ENCODE measurements at places on chromosomes 1 and 21.

- no peak for DNase-seq
Observed at GRCh38 chr21:18274370-18274769, 29.7 kb downstream of the CHODL start.

DNA sequence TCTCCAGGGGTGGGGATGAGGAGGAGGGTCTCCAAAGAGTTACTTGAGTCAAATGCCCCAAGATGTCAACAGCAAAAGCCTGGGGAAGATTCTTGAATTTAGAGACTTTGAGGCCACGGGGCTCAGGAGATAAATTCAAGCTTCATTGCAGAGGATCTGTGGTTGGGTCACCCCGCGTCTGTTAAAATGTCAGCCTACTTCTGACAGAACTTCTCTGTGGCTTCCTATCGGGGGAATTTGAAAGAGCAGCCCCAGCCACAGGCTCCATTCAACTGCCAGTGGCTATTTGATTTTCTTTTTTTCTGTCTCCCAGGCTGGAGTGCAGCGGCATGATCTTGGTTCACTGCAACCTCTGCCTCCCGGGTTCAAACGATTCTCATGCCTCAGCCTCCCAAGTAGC lies 62.5 kb upstream of the EFHD2 start:
- peak; percentile 26 for DNase-seq

- no peak for DNase-seq
Observed at GRCh38 chr1:85135392-85135798, 65.4 kb downstream of the SYDE2 start.

GRCh38 chr1:203402629-203403337 lies 51.9 kb upstream of the FMOD start:
- DNase-seq = no peak

DNA sequence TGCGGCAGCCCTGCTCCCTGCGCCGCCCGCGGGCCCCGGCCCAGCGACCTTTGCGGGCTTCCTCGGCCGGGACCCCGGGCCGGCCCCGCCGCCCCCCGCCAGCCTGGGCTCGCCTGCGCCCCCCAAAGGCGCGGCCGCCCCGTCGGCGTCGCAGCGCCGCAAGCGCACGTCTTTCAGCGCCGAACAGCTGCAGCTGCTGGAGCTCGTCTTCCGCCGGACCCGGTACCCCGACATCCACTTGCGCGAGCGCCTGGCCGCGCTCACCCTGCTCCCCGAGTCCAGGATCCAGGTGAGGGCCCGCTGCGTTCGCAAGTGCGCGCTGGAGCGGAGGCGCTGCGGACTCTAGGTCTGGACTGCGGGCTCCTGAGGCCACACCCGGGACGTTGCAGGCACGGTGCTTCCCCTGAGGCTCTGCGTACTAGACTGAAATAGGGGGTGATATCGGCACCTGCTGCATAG lies 351 bp downstream of the MIXL1 start:
- DNase-seq = peak; percentile 35

DNA sequence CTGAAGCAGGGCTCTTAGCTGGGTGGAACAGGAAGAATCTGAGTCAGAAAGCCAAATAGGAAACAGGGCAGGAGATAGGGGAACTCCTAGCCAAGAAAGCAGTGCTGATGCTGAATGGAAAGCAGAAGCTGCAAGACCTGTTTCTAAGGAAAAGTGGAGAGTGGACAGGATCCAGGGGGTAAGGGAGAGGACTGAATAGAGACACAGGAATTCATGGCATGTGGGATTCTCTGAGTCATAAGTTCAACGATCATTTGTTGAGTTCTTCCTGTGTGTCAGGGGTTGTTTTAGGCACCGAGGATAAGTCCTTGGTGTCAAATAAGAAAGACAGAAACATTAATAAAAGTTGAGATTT lies 153.8 kb upstream of the FGGY start:
- DNase-seq = no peak

- DNase-seq = no peak
Observed at GRCh38 chr1:46645815-46646214, 22.3 kb downstream of the ATPAF1 start.

GRCh38 chr1:187648091-187648490 lies 819.3 kb downstream of the PLA2G4A start:
- no peak for DNase-seq

- DNase-seq = no peak
Observed at GRCh38 chr1:180230416-180230790, 339 bp downstream of the LHX4 start.

DNA sequence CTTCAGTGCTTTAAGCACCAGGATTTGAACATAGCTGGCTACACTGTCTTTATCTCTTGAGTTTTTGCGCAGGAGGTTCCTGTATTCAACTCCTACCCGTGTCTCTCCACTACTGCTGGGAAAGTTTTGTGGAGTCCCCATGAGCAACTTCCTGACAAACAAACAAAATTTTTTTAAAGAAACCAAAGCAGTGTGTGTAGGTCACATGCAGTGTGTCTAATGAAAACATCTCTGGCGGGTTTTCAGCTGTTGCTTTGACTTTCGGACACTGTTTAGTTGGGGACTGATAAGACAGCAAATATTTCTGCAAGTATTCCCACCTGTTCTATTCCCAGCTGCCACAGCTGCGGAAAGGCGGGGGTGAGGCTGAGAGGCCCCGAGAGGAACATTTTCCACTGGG lies 2.0 kb downstream of the PSEN2 start:
- DNase-seq = no peak

DNA sequence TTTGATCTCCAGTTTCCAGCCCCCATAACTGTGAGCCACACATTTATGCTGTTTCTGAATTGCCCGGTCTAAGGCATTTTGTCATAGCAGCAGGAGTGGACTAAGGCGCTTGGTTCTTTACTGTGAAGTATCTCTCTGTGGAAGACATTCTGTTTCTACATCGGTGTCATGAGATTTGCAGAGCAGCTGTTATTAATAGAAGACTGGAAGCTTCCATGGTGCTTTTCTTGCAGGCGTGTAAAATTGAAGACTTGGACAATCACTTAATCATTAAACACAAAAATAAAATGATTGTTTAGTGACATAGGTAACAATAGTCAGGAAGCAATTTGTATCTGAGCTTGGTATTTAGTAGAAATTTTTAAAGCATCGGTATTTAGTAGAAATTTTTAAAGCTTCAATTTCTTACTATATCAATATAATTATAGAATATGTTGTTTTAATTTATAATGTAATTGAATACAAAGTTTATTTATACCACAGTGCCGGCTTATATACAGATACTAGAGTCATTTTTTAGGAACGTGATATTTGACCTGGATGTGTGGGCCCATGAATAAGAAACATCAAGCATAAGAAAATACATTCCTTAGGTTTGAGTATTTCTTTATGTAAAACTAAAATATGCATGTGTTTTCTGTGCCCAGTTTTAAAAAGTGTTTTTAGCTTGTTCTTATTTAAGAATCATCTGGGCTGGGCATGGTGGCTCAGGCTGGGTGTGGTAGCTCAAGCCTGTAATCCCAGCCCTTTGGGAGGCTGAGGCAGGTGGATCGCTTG lies 60.6 kb upstream of the COL6A1 start:
- DNase-seq = no peak

DNA sequence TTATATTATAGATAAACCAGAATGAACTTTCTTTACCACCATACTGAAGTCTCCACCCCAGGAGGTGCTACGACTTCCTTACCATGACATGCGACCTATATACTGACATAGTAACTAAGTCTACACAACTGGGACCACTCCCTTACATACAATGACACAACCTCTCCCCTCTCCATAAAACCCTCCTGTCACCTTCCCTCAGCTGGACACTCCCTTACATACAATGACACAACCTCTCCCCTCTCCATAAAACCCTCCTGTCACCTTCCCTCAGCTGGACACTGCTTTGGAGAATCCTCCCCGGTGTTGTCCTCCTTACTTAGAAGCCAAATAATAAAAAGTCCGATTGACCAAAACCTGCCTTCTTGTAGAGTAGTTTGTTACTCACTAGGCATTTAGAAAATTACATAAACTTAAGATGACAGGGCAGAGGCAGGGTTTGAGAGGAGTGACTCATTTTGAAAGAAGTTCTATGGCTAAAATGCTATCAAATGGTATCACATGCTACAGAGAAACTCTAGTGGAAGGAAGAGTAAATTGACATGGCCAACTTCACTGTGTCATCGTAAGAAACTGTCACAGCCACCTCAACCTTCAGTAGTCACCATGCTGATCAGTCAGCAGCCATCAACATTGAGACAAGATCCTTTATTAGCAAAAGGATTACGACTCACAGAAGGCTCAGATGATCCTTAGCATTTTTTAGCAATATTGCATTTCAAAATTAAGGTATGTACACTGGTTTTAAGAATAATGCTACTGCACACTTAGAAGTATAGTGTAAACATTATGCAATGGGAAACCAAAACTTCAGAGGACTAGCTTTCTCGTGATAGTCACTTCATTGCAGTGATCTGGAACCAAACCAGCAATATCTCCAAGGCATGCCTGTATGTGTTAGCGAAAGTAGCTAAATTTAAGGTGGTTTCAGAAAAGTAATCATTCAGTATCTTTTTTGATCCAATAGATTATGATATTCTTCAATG lies 56.4 kb downstream of the AHCTF1 start:
- no peak for DNase-seq

- DNase-seq = no peak
Observed at GRCh38 chr1:203454986-203455471, 20.6 kb upstream of the PRELP start.

DNA sequence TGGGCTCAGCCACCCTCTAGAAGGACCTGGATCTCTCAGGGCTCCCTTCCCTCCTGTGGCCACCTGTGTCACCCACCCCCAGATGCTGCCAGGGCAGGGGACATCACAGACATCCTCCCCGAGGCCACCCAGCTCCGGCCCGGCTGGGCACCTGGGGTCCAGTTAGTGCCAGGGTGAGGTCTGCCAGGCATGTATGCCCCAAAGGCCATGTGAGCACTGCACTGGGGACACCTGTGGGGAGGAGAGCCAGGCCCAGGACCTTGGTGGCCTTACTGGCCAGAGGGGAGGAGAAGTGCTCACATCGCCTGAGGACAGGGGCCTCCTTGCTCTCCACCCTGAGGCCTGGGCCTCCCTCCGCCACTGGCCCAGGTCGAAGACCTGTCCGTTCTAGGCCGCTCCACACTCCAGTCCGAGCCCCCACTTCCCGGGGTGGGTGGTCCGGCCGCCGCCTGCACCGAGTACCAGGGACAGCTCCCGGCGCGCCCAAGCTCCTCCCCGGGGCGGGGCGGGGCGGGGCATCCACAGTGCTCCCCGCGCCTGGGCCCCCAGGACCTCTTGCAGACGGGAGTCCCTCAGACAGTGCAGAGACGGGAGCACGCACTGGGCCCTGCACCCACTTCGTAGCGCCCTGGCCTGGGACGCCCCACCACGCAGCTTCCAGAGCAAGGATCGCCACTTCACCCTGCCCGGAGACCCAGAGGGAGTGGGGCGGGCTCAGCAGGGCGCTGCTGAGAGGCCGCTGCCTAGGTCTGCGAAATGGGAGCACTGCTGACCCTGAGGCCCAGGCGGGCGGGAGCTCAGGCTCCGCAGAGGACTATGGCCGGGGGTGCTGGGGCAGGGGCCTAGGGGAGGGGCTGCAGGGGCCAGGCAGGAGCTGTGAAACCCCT lies 34.3 kb upstream of the CCDC27 start:
- peak; percentile 33 for DNase-seq

DNA sequence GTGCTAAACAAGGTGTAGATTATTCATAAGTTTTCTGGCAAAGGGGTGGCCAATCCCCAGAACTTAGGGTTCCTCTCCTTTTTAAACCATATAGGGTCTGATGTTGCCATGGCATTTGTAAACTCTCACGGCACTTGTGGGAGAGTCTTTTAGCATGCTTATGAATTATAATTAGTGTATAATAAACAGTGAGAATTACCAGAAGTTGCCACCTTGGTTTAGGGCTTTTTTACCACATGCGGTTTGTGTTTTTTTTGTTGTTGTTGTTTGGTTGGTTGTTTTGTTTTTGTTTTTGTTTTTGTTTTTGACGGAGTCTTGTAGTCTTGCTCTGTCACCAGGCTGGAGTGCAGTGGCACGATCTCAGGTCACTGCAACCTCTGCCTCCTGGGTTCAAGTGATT lies 8.9 kb upstream of the LAX1 start:
- DNase-seq = no peak

- DNase-seq = no peak
Observed at GRCh38 chr21:26025536-26026512, 144.7 kb downstream of the APP start.

- no peak for DNase-seq
Observed at GRCh38 chr1:115186711-115187265, 97.5 kb upstream of the TSPAN2 start.

GRCh38 chr1:24600551-24600950 lies 42.6 kb upstream of the SRRM1 start:
- no peak for DNase-seq

- no peak for DNase-seq
Observed at GRCh38 chr1:53696571-53696970, 42.4 kb downstream of the GLIS1 start.

DNA sequence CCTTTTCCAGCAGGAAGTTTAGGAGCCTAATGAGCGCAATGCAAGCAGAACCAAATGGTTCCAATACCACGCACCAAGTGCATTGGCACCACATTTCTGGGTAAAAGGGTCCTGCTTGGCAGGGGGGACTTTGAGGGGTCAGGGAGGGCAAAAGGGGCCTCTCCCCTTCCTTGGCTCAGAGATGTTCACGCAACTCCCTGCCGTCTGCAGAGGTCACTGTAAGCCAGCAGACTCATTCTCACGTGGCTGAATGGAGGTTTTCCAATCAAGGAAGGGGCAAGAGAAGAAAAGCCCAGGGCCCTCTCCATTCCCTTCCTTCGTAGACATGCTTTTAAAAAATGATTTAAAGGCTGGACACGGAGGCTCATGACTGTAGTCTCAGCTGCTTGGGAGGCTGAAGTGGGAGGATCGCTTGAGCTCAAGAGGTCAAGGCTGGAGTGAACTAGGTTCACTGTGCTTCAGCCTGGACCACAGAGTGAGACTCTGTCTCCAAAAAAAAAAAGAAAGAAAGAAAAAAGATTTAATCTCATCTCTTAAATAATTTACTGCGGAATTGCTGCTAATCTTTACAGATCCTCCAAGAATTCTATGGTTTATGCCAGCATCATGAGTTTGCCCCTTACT lies 80.3 kb downstream of the RUNX3 start:
- DNase-seq = peak; percentile 34

DNA sequence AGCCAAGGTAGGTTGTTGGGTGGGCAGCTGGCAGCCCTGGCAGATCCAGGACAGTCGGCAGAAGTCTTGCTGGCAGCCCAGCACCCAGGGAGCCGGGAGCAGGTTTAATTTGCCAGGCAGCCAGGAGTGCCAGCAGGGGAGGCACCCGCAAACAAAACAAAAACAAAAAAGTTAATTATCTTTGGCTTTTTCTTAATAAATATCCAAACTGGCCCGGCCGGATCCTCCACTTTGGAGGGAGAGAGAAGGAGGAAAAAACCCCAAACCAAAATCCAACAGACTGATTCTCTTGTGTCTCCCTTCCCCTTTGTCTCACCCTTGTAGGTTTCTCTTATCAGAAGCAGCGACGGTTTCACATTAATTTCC lies 97.0 kb downstream of the CASZ1 start:
- no peak for DNase-seq

DNA sequence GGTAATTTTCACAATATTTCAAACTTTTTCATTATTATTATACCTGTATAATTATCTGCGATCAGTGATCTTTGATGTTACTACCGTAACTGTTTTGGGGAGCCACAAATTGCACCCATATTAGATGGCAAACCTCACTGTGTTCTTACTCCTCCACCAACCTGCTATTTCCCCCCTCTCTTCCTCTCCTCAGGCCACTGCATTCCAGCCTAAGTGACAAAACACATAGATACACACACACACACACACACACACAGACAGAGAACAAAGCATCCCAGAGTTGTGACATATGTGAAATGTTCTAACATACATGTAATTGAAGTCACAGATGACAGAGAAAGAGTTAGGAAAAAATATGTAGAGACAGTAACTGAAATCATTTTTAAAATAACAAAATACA lies 18.5 kb downstream of the COP1 start:
- no peak for DNase-seq
